ENCODE measurements at places on chromosomes 12 and 14.

DNA sequence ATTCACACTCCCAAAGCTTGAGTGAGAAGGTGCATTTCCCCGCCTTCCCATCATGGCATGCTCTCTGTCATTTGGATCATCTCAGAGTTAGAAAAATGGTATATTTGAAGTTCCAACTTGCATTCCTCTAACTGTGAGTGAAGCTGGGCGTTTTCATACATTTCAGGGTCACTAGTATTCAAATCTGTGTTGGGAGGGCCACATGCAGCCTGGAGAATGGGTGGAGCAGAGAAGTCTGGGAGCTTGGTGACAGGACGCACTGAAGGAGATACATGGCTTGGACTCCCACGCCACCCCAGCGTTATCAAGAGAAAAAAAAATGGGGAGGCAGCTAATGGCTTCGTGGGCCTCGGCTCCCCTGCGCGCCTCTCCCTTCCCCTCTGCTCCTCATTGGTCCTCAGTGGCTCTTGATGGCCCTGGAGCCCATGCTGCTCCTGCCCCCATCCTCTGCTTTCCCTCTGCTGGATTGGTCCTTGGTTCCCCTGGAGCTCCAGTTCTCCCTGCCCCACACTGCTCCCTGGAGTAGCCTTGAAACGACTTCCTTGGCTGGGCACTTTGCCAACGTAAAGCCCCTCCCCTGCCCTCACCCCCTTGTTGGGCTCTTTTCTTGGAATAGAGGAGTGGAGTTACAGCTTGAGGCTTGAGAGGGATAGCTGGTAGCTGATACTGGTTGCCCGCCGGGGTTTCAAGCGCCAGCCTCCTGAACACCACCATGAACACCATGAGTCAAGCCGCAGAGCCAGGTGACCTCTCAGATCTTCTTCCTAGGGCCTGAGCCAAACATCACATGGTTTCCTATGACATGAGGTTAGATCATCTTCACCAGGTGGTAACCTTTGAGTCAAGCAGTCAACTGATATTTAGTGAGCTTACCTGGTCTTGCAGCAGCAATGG lies 139.6 kb downstream of the PRKCH start:
- no peak for DNase-seq

DNA sequence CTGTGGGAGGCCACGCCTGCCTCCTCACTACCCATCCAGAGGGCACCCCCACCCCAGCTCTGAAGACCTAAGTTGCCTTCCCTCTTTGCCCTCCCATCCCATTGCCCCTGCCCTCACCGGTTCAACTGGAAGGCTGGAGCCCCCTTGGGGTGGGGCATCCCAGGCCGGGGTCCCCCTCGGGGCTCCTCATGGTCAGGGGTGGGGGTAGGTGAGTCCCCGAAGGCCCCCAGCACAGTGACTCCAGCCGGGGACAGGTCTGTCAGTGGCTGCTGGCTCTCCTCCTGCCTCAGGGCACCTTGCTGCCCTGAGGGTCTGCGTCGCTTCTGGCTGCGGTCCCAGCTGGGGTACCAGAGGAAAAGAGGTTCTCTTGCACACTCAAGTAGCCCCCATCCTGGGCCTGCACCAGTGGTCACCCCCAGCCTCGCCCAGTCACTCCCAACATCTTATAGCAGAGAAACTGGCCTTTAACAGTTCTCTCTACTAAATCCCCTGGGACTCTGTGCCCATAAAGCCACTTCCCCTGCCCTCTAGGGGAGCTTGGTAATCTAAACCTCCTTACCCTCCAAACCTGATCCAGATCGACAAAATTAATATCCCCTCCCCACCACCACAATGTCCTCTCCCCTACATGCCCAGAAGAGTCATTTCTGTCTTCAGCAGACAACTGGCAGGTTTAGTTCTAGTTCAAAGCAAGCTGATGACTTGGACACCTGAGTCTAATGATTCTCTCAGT lies 5.1 kb downstream of the PIANP start:
- DNase-seq = no peak

- DNase-seq = peak; percentile 65
Observed at GRCh38 chr12:2064071-2064507, 11.3 kb downstream of the CACNA1C start.

GRCh38 chr12:68915055-68915454 lies 17.9 kb downstream of the CPM start:
- peak; percentile 92 for DNase-seq

GRCh38 chr12:94500831-94501567 lies 41.3 kb upstream of the CEP83 start:
- DNase-seq = no peak

DNA sequence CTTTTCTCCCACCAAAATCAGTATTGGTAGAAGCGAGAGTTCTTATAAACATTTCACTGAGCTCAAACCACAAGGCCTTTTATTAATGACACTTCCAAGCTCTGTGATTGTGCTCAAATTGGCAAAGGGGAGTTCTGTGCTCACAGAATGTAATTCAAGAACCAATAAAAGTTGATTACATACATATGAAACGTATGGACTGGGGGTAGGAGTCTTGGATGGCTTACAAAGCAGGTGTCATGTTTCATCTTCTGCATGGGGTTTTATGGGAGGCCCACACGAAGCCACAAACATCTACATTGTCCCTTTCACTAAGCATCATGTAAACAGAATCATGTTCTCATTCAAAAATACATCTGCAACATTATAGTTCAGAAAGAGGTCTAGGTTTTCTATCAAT lies 828.3 kb downstream of the VRK1 start:
- no peak for DNase-seq

- no peak for DNase-seq
Observed at GRCh38 chr12:78118036-78118435, 287.3 kb downstream of the NAV3 start.

- no peak for DNase-seq
Observed at GRCh38 chr12:102691773-102692555, 211.6 kb upstream of the IGF1 start.

GRCh38 chr12:2783936-2784600 lies 10.7 kb upstream of the FKBP4 start:
- peak; percentile 41 for DNase-seq

DNA sequence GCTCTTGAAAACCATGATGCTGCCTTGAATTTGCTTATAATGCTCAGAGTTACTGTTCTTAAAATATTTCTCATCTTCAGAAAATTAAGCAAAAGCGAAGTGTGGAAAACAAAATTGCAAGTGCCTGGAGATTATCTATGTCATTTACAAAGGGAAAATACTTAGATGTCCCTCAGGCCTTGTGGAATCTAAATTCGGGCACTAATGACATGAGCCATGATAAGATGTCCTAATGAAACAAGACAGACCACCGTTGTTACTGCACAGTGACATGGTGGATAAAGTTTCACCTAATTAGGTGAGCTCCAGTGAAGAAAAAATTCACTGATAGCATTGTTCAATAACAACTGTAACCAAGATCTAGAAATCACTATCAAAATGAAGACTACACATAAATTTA lies 30.4 kb downstream of the PPP1R13B start:
- DNase-seq = no peak

- DNase-seq = peak; percentile 80
Observed at GRCh38 chr12:18864900-18865561, 127.1 kb downstream of the CAPZA3 start.

DNA sequence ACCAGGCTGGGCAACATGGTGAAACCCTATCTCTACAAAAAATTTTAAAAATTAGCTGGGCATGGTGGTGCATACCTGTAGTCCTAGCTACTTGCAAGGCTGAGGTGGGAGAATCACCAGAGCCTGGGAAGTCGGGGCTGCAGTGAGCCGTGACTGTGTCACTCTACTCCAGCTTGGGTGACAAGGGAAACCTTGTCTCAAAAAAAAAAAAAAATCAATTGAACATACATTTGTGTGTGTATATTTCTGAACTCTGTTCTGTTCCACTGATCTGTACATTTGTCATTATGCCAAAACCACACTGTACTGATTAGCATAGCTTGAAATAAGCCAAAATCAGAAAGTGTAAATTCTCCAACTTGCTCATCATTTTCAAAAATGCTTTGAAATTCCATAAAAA lies 254.6 kb downstream of the SOX5 start:
- DNase-seq = no peak
